Endothelial cell (in vitro differentiated cells): ENCODE measurements at places on chromosomes 4 and X.

- DNase-seq: no peak
These were observed 1740.8 kb downstream of the PCDH7 start for GRCh38 chr4:32460972-32461371.

DNA sequence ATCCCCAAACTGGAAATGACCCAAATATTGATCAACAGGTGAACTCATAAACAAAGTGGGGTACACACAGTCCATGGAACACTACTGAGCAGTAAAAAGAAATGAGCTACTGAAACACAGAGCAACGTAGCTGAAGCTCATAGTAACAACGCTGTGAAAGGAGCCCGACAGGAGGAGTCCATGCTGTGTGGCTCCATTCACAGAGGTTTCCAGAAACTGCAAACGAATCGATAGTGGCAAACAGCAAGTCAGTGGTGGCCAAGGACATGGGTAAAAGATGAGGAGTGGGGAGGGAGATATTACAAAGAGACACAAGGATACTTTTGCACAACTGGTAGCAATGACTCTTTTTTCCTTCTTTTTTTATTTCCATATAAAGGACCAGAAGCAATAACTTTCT is 90.4 kb downstream of the HAUS3 start:
- no peak for DNase-seq

DNA sequence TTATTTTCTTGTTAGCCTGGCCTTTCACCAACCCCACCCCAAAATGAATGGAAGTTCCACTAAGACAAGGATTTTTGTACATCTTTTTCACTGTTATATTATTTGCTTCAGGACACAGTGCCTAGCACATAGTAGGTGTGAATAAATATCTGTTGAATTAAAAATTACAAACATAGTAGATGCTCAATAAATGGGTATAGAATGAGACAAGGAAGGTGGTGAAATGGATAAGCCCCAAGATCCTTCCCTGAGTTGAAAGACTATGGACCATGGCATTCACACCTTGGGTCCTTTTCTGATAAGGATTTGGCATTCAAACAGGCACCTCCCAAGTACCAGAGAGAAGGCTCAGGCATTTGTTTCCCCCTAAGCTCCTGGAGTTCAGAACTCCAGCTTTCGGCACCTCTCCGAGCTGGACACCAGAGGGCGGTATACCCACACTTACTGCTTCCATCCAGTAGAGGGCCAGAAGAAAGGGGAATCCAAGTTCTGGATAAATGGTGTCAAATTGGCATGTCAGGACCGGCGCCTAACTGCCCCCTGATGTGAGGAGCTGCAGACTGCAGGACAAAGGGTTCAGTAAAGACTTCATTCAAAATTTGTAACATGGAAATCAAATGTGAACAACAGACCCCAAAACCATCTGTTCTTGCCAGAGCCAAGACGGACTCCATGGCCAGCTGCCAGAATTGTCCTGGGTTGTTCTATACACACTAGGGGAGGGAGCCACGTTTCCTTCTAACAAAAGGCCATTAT is 193.0 kb downstream of the GPC3 start:
- DNase-seq: peak; percentile 65

GRCh38 chr4:126386512-126386911 is 1071.8 kb downstream of the FAT4 start:
- DNase-seq: no peak

DNA sequence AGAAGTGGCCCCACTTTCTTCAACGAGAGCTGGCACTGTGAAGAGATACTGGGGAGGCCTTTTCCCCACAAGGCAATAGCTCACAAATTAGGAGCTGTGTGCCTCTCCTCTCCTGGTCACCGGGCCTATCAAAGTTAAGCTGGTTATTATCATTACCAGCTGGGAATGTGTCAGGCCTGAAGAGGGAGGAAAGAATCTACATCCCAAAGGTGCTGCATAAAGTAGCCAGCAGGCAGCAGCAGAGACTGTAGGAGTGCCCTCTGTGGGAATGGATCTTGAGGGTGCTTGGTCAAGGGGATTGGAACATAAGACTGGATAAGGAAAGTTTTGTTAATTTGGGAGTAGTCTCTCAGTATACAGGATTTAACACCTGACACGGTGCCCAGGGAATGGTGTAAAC is 9.1 kb upstream of the TMPRSS11D start:
- no peak for DNase-seq

GRCh38 chr4:139849219-139849618 is 183.6 kb downstream of the MGST2 start:
- DNase-seq: no peak

DNA sequence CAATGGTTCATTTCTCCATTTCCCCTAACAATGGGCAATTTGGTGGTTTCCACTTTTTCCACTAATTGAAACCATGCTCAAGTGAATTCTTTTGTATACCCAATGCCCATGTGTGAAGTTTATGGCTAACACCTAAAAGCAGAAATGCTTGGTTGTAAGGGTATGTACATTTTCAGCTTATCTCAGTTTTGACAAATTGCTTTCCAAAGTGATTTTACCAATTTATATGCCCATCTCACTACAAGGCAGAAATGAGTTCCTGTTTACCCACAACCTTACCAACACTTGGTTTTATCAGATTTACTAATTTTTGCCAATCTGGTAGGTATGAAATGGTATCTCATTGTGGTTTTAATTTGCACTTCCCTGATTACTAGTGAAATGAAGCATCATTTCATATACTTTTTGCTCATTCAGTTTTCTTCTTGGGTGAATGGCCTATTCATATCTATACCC is 14.8 kb downstream of the GPR34 start:
- DNase-seq: no peak

GRCh38 chr4:155512817-155513216 is 136.1 kb upstream of the MAP9 start:
- no peak for DNase-seq

DNA sequence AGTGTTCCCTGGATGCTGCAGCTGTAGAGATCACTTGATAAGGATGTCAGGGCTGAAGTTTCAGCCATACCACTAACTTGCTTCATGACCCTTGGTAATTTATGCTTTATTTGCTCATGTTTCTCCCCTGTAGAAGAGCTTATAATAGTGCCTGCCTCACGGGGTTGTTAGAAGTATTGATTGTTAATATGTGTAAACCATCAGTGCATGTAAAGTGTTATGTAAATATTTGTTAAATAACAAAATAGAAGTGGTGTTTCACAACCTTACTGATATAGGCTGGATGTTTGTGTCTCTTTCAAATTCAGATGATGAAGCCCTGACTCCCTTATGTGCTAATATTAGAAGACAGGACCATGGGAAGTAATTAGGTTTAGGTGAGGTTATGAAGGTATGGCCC is 1.5 kb upstream of the CXCL2 start:
- DNase-seq: no peak

GRCh38 chr4:139846766-139847165 is 181.1 kb downstream of the MGST2 start:
- DNase-seq: no peak

GRCh38 chr4:82447886-82448285 is 17.5 kb downstream of the ENOPH1 start:
- DNase-seq: no peak

- no peak for DNase-seq
These were observed 98.8 kb downstream of the MAGEC1 start for GRCh38 chrX:142002471-142002870.

DNA sequence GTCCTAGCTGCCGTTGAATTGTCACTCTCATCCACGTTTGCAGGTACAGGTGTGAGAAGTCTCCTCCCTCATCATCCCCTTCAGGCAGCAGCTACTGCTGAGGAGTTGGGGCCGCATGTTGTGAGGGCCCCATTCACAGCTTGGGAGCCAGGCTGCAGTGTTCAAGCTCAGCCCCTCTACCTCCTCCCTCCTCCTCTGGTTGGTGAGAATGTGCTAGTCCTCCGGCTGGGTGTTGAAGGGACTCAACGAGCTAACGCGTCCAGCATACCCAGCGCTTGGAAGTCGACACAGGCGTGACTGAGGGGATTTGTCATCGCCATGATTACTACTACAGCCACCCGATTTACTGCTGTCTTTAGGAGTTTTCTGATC is 82.0 kb upstream of the PSAPL1 start:
- DNase-seq: no peak

GRCh38 chr4:88858752-88859151 is 161.1 kb upstream of the NAP1L5 start:
- no peak for DNase-seq

DNA sequence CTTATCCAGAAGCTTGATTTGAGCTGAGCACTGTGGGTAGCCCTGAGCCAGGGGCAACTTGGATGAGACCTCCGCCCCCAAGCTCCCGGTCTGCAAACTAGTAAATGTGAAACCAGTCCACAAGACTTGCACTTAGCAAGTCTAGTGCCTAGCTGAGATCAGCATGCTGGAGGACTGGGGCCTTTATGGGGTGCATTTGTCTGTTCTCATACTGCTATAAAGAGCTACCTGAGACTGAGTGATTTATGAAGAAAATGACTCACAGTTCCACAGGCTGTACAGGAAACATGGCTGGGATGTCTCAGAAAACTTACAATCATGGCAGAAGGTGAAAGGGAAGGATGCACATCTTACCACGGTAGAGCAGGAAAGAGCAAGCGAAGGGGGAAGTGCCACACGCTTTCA is 42.1 kb upstream of the HOPX start:
- no peak for DNase-seq

GRCh38 chr4:121788896-121789295 is 12.2 kb upstream of the EXOSC9 start:
- DNase-seq: no peak

- no peak for DNase-seq
These were observed 168.7 kb downstream of the NR3C2 start for GRCh38 chr4:148273501-148273986.

DNA sequence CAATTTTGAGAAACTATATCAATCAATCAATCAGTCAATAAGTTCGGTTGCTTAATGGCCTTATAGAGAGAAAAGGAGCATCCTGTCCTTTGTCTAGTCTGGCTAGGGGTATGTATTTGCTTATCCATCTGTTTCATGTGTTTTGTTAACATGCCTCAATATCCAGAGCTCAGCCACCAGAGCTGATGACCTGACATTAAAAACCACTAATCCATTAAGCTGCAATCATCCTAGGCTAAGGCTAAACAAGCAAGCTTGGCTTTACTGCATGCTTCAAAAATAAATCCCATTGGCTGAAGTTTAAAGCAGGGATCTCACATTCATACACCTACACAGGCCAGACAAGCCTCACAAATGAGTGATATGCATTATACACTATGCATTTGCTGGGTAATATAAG is 139.7 kb downstream of the INPP4B start:
- no peak for DNase-seq

GRCh38 chr4:31193521-31193920 is 473.4 kb downstream of the PCDH7 start:
- DNase-seq: no peak

DNA sequence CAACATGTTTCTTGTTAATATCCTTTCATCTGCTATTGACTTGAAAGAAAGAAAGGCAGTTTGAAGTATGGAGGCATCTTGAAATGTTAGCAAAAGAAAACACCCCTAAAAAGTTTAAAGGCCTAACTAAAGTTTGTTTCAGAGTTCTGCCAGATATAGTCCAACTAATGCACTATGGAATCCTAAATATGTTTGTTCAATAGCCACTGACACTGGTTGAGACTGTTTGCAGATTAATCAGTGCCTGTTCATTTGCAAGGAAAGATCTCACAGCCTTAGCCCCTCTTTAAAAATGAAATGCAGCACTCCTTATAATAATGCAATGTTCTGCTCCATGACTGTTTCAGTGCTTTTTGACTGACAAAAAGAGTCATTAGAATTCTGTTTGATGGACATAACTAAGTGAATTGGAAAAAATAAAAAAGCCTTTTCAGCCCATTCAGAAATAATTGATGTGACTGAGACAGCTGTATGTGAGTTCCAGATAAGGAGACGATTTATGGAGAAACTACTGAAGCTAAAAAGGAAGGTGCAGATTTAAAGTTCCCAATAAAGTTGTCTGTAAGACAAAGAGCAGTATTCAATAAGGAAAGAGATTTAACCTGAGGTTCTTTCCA is 192.0 kb downstream of the PCDH7 start:
- no peak for DNase-seq

GRCh38 chr4:55033296-55033695 is 92.1 kb downstream of the KDR start:
- no peak for DNase-seq

GRCh38 chrX:110944311-110944750 is 148.7 kb upstream of the CHRDL1 start:
- DNase-seq: peak; percentile 2

GRCh38 chr4:40489961-40490360 is 139.7 kb downstream of the RBM47 start:
- DNase-seq: no peak

DNA sequence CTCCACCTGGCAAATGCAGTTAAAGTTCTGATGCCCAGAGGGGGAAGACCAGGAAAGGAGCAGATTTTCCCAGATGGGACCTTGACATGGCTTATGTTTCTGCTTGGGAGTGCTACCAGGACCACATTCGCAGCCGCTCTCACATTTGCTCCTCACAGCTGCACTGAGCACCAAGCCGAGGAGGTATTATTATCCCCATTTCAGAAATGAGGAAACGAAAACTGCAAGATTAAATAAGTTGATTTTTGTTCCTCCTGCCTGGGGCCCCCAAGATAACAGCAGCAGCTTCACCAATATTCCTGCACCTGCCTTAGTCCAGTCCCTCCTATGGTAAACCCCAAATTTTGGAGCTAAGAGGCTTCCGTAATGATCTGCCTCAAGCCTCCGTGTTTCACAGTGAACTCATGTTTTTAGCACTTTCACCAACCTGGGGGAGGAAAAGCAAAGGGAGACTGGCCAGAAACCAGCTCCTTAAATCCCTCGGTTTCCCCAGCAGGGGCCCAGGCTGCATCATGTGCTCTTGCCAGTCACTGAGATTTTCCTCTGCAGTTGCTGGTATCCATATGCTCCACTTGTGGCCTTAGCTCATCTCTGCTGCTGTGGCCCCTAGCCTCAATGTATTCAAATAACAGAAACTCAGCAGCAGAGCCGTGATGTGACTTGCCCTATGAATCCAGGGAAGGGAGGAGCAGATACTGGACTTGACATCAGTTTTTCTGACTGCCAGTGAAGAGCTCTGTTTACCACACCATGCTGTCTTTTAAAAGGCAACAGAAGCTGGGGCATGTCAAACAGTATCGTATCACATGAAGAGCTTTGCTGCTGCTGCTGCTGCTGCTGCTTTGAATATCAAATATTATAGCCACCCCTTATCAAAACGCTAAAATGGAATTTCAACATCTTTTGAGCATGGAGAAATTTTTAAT is 95.5 kb upstream of the KLHL13 start:
- no peak for DNase-seq

DNA sequence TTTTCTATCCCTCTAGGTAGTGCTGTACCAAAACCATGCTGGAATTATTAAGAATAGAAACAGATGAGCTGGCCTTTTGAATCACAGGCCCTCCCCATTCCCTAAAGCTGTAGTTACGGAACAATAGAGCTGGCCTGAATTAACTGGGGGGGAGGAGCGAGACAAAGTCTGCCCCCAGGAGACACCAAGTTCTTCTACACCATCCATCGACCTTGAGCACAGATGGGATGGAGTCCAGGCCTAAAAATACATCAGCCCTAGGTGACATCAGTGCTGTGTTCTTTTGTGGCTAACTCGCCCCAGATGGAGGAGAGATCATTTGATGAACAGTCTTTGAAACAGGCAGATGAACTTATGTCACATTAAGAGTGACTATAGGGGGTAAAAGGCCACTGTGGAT is 49.6 kb downstream of the LHFPL1 start:
- DNase-seq: no peak

GRCh38 chrX:135421932-135422809 is at the start of gene SMIM10L2A:
SMIM10L2A (plus strand) TSS chrX:135421944; CDS start chrX:135422132, 188 bp downstream.
- DNase-seq: no peak

GRCh38 chrX:49956313-49956712 is 33.9 kb downstream of the CLCN5 start:
- DNase-seq: no peak
